ENCODE measurements at places on chromosomes 5 and 9. TPM values are rescaled to one million over a fixed set of nuclear protein-coding genes. Genes with fewer than 3 reads are reported as not detected.
A peak's percentile ranks its signal among the peaks of the same experiment; 100 is the strongest.

Gene CD72
- polyA plus RNA-seq = 3.9 TPM

Gene ADAMTS13
- 8.5 TPM for polyA plus RNA-seq

Gene ADAMTSL1
- polyA plus RNA-seq = 15.6 TPM

Gene PTGER4
- polyA plus RNA-seq = 4.7 TPM

Gene MYMK
- 0.37 TPM for polyA plus RNA-seq

Gene C9orf153
- 0.51 TPM for polyA plus RNA-seq

Gene RORB
- 0.06 TPM for polyA plus RNA-seq

Gene ADRA1B
- polyA plus RNA-seq = 0.86 TPM

- peak; percentile 72 for DNase-seq
Observed at GRCh38 chr9:111298731-111299598, 31.1 kb downstream of the OR2K2 start.

GRCh38 chr5:79205965-79206364, 30.0 kb upstream of the JMY start:
- no peak for DNase-seq

DNA sequence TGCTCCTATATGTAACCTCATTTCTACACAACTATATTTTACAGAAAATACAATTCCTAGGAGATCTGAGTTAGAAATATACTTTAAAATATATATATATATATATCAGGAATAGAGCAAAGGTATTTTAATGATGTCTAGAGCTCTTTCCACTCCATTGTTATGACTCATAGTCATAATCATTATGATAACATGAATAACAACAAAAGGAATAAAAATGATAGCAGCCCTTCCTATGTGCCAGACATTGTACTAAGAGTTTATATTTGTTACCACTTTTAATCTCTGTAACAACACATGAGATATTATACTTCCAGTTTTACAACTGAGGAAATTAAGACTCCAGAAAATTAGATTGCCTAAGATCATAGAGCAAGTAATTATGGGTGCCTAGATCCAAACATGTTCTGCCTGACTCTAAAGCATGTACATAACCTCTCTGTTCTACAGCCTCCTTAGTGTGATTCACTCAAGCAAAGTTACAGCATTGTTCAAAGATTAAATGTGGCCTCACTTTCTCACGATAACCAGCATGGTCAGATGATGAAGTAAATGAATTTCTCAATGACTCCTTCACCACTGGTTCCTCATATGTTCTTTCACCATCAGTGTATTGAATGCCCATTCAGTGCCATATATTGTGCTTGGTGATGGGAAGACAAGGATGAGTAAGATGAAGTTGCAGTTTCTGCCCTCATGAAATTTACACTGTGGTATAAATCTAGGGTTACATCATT, 452.1 kb downstream of the EFNA5 start:
- DNase-seq = no peak

DNA sequence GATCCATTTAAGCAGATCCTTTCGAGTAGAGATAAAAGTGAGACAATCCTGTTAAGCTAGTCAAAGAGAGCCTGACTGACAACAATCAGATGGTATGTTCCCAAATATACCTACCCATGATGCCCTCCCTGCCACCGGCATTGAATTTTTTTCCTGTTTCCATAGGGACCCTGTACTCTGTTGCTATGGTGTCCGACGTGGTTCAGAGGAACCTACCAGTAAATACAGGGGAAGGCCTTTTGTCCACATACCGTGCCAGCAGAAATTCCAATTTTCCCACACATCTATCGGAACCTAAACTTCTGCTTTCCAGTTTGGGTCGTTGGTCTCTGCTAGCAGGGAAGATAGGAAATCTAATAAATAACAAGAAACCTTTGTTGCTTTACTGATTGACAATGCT, 64.7 kb downstream of the MEGF10 start:
- DNase-seq = no peak

GRCh38 chr5:67809589-67809988, 406.0 kb upstream of the PIK3R1 start:
- DNase-seq = peak; percentile 19

DNA sequence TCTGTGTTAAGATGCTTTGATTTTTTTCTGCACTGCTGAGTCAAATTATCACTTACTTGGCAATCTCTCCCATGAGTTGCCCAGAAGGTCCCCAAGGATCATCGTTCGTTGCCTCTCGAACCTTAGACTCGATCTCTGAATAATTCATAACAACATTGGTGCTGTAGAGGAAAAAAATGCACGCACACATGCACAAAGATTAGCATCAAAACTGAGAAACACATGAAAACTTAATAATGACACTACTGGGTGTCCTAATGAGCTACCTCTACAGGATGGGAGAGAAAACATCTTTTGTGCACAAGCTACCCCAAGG, 41.6 kb downstream of the CLINT1 start:
- DNase-seq = no peak

- no peak for DNase-seq
Observed at GRCh38 chr5:114419067-114419388, 57.2 kb downstream of the KCNN2 start.

GRCh38 chr5:117204926-117205869, 630.6 kb upstream of the SEMA6A start:
- DNase-seq = no peak

DNA sequence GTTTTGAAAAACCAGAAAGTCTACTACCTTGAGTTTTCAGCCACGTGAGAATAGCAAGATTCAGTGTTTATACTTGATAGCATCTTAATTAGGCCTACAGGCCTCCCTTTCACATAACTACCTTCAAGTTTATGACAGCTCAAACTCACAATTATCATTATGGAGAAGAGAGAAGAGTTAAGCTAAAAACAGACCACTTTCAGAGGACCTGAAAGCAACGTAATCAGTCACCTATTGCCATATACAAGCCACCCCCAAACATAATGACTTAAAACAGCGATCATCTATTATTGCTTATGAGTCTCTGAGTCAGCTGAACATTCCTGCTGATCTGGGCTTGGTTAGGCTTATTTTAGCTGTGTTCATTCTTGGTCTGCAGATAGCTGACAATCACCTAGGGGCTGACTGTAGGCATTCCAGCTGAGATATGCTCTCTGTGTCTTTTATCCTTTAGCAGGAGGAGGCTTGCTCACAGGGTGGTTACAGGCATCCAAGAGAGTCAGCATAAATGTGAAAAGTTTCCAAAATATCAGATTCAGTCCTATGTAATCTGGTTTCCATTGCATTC, 130.9 kb downstream of the COX7C start:
- no peak for DNase-seq

DNA sequence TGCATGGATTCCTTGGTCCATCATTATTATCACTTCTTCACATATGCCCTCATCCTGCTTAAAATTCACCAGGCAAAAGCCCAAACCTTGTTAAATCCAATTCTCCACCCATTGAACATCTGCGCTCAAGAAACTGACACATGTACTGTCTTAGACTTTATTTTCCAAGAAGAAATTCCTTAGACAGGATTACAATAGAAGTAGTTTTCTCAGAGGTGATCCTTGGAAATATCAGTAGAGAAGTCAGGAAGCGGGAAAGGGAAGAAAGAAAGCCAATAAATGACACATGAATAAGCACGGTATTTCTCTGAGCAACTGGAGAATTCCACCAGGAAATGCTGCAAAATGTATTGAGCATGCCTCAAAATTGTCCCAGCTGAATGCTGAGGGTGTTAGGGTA, 90.2 kb downstream of the FOXD1 start:
- DNase-seq = no peak

- no peak for DNase-seq
Observed at GRCh38 chr9:81132796-81133195, 556.6 kb downstream of the TLE1 start.

DNA sequence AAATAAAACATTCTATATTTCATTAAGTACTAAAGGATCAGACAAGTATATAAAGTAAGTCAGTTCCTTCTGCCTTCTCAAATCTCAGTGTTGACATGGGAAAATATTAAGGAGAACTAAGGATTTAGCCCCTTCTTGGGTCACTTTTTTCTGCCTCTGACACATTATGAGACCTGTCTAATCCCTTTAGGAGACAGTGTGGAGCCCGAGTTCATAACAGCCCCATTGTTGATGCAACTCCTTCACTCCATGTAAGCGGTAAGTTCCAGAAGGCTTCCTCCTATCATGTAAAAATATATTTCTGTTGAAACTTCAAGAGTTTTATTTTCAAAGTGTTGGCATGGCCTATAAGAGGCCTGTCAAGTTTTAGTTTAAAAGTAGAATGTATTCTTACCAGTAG, 152.2 kb downstream of the SNCAIP start:
- DNase-seq = no peak

DNA sequence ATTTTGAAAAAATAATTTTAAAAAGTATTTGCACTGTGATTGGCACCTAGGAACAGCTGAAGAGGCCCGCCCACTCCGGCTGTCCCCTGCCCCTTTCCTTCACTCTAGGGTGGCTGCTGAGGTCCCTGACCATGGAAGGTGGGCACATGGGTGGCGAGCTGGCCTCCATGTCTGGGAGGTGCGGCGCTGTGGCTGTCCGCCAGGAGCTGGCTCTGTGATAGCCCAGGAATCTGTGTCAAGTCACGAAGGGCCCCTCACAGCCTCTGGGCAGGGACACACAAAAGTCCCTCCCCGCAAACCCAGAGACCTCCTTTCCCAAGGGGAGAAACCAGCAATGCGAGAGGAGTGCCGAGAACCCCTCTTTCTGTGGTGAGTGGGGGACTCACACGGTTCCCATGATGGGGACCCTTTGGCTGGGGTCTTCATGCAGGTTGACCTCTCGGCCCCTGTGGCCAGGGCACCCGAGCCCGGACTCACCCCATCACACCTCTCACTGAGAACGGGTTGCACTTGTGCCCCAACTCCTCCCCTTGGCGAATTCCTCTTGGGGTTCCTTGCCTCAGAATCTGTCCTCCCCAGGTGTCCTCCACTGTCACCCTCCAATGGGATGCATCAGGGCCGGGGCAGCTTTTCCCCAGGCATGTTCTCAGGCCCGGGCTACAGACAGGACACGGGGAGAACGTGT, 168.0 kb downstream of the GAPVD1 start:
- DNase-seq = no peak

- no peak for DNase-seq
Observed at GRCh38 chr9:18825656-18826170, 207.3 kb downstream of the SAXO1 start.

DNA sequence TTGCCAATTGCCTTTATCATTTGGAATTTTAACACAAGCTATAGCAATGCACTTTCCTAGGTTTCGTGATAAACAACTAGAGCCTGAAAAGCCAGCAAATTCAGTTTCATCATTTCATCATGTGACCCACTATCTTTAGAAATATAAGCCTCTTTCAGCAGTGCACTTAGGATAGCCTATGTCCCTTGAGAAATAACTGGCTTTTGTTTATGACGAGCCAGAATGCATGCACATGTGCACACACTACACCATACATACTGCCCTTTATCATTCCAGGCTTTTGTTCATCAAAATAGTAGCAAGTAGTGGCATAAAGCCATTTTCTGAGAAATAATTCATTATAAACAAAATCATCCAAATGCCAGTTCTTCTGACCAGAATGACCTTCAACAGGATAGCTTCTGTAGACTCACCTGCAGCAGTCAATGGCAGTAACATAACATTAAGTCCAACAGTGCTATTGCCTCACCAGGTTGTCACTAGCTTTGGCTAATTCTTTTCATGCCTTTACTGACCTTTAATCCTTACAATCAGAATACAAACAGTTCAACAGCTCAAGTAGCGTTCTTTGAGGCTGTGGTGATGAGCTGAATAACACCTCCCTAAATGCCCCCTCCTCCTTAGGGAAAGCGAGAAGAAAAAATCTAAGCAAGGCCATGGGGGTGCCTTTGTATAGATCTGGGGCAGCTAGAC, 132.3 kb upstream of the SMARCA2 start:
- DNase-seq = no peak

DNA sequence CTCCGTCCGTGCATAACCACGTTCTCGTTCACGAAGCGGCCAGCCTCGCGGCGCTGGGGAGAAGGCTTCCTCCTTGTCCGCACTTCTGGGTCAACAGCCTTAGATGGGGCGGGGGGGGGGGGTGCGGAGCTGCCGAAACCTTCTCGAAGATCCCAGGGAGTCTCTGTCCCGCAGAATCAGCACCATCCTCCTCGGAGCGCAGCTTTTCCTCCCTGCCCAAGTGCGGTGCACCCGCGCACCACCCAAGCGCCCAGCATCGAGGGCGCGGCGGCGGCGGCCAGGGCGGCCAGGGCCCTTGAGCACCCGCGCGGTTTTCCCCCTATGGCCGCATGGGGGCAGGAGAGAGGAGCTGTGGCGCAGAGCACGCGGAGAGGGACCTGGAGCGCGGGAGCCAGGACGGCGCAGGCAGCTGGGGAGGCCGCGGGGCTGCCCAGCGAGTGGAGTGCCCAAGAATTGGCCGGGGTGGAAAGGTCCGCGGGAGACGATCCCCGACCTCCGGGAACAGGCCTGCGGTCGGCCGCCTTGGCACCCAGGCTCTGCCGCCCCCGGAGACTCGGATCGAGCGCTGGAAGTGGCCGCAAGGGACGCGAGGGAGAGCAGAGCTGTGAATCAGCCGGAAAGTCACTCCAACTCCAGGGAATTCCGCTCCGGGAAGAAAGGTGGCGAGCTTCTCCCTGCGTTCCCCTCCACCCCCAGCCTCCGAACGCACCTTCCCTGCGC, 43.1 kb downstream of the TMEM174 start:
- DNase-seq = peak; percentile 77

- DNase-seq = no peak
Observed at GRCh38 chr9:125360601-125361000, 99.0 kb downstream of the GAPVD1 start.
